ENCODE measurements at places on chromosomes 5 and 9. TPM values are rescaled to one million over a fixed set of nuclear protein-coding genes. Genes with fewer than 3 reads are reported as not detected.

Gene ZNF782
- 10.8 TPM for total RNA-seq

Gene ZNF366
- total RNA-seq = not detected

Gene TMCO6
- 21.0 TPM for total RNA-seq

Gene CDH10
- total RNA-seq = 25.4 TPM

Gene THBS4
- 17.3 TPM for total RNA-seq

Gene TEK
- total RNA-seq = 5.9 TPM

Gene TCOF1
- total RNA-seq = 58.8 TPM

GRCh38 chr9:129554649-129555048, 66.3 kb downstream of the C9orf50 start:
- DNase-seq = no peak

- no peak for DNase-seq
Observed at GRCh38 chr5:180157866-180158265, 51.1 kb downstream of the RASGEF1C start.

DNA sequence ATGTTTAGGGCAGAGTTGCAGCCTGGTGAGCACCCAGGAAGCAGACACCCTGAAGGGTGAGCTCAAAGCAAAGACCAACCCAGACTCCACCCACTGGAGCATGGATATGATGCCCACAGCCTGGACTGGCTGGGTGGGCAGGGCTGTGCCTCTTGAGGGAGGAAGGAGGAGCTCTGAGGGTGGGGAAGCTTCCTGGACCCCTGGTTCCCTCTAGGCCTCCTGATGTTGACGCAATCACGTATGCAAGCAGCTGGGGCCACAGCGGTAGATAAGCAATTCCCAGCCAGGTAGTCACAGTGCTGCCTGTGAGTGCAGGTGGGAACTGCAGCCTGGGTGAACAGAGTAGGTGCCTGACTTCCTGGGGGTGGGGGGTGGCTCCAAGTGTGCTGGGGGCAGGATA, 271.5 kb downstream of the CDK5RAP2 start:
- DNase-seq = no peak

DNA sequence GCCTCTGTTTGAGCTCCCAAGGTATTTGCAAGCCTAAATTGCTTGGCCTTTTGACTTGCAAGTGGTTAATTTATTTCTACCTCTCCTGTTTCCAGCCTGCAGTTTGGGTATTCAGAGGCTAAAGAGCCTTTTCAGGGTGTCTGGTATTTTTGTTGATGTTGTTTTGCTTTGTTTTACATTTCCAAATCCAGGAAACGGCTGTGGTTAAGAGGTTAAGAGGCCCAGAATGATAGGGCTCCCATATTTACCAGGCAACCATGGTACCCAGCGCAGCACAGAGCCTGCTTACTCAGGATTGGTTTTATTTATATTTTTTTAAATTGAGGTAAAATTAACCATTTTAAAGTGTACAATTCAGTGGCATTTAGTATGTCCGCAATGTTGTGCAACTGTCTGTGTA, 92.1 kb downstream of the PDZD2 start:
- DNase-seq = no peak

DNA sequence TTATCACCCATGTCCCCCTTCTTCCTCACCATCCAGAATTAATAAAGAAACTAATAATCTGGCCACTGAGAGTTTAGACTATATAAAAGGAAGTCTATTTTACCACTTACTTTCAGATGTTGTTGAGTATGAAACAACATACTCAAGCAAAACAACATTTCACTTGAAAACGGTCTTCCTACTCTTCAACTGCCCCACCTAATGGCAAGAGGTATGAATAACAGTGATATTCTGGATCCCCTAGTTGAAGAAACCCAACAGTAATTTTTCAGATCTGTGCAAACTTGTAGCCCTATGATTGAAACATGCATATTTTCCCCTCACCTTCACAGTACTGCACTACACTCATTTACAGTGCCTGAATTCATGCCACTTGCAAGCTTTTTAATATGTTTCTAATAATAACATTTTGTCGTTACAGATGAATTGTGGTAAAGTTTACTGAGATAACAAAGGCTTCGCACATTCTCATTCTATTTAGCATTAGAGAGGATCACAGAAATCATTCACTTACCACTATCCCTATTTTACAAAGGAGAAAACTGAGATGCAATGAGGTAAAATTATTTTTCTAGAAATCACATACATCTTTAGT, 267.9 kb upstream of the PDE4D start:
- no peak for DNase-seq

- DNase-seq = no peak
Observed at GRCh38 chr5:177389241-177390169, 5.3 kb downstream of the SLC34A1 start.

GRCh38 chr9:33721674-33722358, 73.5 kb upstream of the PRSS3 start:
- peak; percentile 95 for DNase-seq

- no peak for DNase-seq
Observed at GRCh38 chr5:35899800-35900199, 38.6 kb downstream of the CAPSL start.

GRCh38 chr9:101275769-101276250, 109.0 kb downstream of the BAAT start:
- DNase-seq = no peak

DNA sequence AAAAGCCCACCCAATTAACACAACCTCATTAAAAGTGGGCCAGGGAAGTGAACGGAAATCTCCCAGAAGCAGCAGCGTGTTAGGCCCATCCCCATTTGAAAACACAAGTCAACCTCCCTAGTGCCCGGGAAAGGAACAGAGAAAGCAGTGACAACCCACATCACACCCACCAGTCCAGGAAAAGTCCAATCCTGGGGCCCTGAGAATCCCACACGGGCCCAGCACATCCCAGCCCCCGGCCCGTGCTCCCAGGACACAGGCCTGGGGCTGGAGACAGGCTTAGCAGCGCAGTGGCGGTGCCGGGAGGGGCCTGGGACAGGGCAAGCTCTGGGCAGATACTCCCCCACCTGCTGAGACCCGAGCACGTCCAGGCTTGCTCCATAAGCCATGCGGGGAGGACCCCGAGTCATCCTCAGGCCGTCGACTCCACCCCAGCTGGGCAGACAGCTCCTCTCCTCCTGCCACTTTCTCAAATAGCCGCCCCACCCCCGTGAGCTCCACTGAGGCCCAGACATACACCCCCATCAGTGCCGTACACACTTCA, 101.0 kb downstream of the KCNT1 start:
- DNase-seq = no peak

DNA sequence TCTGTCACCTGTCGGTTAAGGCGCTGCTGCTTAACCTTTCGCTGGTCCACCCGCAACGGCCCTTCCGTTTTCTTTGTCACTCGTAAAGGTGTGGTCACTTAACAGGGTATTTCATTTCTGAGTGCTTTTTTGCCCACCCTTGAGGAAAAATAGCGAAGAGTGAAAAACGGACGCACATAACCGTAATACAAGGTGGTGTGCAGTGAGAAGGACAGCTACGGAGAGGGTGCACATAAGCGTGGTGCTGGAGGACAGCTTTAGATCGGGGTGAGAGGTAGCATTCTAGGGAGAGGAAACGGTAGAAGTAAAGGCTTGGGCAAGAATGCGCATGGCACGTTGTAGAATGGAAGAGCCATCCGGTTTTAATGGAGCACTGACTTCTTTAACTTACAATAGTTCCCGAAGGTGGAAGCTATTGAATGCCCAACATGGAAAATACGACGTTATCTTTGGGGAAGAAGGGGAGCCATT, 761 bp downstream of the CCT5 start:
- DNase-seq = no peak
